Endothelial cell of umbilical vein (primary cell): ENCODE measurements at places on chromosomes 7 and 10. TPM values are rescaled to one million over a fixed set of nuclear protein-coding genes. Genes with fewer than 3 reads are reported as not detected.

The CFAP58 gene
- 0.29 and 0.35 TPM in 2 replicates for total RNA-seq

DNA sequence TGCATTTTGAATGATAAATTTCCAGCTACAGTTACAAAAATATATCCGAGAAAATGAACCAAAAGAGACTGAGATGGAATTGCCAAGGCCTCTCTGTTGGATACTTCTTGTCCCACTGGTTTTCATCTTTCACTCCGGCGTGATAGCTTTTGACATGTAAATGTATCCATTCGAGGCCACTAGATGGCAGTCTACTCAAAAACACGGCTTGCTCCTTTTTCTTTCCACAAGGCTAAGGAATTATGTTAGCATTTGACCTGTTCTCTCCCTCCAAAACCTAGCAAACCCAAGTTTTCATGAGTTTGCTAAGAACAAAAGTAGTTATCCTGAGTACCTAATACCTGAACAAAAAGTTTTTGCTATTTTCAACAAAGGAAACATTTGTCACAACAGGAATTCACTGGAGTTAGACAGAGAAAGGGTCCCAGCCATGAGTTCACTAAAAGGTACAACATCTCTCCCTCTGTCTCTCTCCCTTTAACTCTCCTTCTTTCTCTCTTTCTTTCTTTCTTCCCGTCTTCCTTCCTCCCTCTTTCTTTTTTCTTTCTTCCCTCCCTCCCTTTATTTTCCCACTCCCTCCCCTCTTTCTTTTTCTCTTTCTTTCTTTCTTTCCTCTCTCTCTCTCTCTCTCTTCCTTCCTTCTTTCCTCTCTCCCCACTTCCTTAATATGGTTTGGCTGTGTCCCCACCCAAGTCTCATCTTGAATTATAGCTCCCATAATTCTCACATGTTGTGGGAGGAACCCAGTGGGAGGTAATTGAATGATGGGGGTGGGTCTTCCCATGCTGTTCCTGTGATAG, 207.9 kb upstream of the MYO3A start:
- H3K4me3 ChIP-seq: no peak overlapping the region
- no peaks in the 10 kb centered on the region for H3K4me1 ChIP-seq
- no peaks in the 10 kb centered on the region for H3K27me3 ChIP-seq
- H3K36me3 ChIP-seq: no peaks in the 10 kb centered on the region
- peak; percentile 42 for DNase-seq
- H3K27ac ChIP-seq: no peak overlapping the region

GRCh38 chr7:1054861-1055450, 10.6 kb downstream of the GPR146 start:
- peak overlapping the region; percentile 48 for H3K4me3 ChIP-seq
- no peaks in the 10 kb centered on the region for H3K27me3 ChIP-seq
- H3K4me1 ChIP-seq: peaks cover 44% of the 10 kb centered on the region
- peak overlapping the region; percentile 1 for H3K27ac ChIP-seq
- DNase-seq: peak; percentile 91

GRCh38 chr7:26688936-26689506, 175.4 kb downstream of the SKAP2 start:
- H3K4me1 ChIP-seq: peaks cover 78% of the 10 kb centered on the region
- no peaks in the 10 kb centered on the region for H3K36me3 ChIP-seq
- peak; percentile 85 for DNase-seq
- peak overlapping the region; percentile 28 for H3K27ac ChIP-seq

DNA sequence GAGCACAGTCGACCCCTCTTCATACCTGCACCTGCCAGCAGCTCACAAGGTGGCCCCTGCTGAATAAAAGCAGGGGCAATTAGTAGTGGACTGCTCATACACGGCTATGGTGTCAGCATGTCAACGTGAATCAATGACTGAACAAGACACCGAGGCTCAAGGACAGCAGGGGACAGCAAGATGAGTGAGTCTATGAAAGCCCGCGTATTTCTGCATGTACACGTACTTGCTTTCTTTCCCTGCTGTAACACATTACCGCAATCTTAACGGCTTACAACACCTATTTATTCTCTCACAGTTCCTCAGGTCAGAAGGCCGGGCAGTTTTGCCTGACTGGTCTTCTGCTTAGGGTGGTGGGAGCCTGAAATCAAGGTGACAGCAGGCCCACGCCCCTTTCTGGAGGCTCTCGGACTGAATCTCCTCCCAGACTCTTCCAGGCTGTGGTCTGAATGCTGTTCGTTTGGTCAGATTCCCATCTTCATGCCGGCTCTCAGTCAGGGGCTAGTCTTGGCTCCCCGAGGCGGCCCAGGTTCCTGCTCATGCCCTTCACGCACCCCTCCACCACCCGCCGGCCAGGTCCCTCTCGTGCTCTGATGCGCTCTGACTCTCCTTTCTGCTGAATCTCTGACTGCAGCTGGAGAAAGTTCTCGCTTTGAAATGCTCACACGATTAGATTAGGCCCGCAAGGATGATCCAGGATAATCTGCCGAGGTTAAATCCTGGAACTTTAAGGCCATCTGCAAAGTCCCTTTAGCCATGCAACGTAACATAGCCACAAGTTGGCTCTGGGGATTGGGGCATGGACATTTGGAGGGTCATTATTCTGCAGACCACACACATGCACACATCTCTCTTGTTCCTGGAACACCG, 7.8 kb upstream of the PPP2R2D start:
- H3K27ac ChIP-seq: no peak overlapping the region
- no peaks in the 10 kb centered on the region for H3K36me3 ChIP-seq
- DNase-seq: no peak
- peaks cover 22% of the 10 kb centered on the region for H3K27me3 ChIP-seq
- H3K4me1 ChIP-seq: no peaks in the 10 kb centered on the region

DNA sequence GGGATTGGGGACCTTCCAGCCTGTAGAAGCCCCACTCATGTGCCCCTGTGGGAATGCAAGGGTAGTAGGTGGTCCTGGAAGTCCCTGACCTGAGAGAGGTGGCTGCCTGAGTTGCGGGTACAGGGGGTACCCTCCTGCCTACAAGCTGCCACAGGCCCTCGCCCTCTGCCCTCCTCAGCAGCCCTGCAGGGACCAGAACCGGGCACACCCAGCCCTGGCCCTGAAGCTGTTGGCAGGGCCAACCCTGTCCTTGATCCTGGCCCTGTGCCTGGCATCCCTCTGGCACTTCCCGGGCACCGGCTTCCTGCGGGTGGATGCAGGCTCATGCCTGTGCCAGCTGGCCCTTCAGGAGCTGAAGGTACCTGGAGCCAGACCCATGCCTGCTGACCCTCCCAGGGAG, 54.9 kb upstream of the ELN start:
- no peak for DNase-seq
- H3K27ac ChIP-seq: no peak overlapping the region
- H3K27me3 ChIP-seq: no peaks in the 10 kb centered on the region
- no peaks in the 10 kb centered on the region for H3K4me1 ChIP-seq
- H3K36me3 ChIP-seq: no peaks in the 10 kb centered on the region

DNA sequence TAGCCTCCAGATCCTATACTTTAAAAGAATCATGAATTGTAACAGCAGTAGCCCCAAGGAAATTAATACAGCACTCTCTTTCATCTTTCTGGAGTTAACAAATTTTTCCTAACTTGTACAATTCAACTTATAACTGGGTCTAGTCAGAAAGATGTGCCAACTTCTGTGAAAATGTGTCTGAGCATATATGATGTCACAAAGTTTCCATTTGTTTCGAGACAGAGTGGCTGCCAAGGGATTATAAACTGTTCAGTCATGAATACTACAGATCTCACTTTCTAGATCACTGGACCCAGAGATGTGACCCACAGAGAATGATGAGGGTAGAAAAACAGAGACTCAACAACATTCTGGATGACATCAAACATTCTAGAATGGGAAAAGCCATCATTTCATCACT, 249.2 kb upstream of the PHF14 start:
- no peaks in the 10 kb centered on the region for H3K36me3 ChIP-seq
- no peaks in the 10 kb centered on the region for H3K4me1 ChIP-seq
- no peak overlapping the region for H3K4me3 ChIP-seq
- H3K27ac ChIP-seq: no peak overlapping the region

The ENO4 gene
- total RNA-seq: not detected in 2 replicates

The PWWP2B gene
- total RNA-seq: 10.5 and 11.8 TPM in 2 replicates

DNA sequence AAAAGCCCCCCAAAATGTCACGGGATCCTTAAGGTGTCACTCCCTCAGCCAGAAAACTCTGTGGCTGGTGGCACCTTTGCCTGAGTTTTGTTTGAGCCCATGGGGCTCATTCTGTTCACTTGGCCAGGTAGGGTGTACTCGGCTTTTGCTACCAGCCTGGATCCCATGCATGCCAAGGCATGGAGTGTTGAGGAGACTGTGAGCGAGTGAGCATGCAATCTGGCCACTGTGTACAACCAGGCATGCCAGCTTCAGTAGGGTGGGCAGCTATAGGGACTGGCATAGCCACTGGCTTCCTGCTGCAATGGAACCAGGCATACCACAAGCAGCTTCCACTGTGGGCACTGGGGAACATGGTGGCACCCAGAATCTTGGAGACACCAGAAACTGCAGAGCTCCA, 436.0 kb upstream of the GRM3 start:
- no peaks in the 10 kb centered on the region for H3K4me1 ChIP-seq
- H3K4me3 ChIP-seq: no peak overlapping the region
- no peaks in the 10 kb centered on the region for H3K36me3 ChIP-seq
- no peak for DNase-seq
- H3K27me3 ChIP-seq: no peaks in the 10 kb centered on the region
